ENCODE measurements at places on chromosomes 2 and 18.

GRCh38 chr2:213757525-213757924 lies 473.3 kb downstream of the SPAG16 start:
- DNase-seq, result no peak

- peak; percentile 22 for DNase-seq
Measured at GRCh38 chr2:39779341-39779851, 338 bp upstream of the THUMPD2 start.

- no peak for DNase-seq
Measured at GRCh38 chr2:40147360-40147759, 304.5 kb downstream of the SLC8A1 start.

- no peak for DNase-seq
Measured at GRCh38 chr2:172889768-172890430, 154.3 kb downstream of the RAPGEF4 start.

DNA sequence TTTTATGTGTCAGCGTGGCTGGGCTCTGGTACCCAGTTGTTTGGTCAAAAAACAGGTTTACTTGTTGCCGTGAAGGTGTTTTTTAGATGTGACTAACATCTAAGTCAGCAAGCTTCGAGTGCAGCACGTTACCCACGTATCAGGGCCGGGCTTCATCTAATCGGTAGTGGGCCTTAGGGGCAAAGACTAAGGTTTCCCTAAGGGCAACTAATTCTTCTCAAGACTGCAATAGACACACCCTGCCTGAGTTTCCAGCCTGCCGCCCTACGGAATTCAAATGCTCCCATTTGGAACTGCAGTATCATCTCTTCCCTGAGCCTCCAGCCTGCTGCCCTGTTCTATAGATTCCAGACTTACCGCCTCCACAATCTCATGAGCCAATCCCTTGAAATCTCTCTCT lies 27.7 kb downstream of the FHL2 start:
- no peak for DNase-seq

DNA sequence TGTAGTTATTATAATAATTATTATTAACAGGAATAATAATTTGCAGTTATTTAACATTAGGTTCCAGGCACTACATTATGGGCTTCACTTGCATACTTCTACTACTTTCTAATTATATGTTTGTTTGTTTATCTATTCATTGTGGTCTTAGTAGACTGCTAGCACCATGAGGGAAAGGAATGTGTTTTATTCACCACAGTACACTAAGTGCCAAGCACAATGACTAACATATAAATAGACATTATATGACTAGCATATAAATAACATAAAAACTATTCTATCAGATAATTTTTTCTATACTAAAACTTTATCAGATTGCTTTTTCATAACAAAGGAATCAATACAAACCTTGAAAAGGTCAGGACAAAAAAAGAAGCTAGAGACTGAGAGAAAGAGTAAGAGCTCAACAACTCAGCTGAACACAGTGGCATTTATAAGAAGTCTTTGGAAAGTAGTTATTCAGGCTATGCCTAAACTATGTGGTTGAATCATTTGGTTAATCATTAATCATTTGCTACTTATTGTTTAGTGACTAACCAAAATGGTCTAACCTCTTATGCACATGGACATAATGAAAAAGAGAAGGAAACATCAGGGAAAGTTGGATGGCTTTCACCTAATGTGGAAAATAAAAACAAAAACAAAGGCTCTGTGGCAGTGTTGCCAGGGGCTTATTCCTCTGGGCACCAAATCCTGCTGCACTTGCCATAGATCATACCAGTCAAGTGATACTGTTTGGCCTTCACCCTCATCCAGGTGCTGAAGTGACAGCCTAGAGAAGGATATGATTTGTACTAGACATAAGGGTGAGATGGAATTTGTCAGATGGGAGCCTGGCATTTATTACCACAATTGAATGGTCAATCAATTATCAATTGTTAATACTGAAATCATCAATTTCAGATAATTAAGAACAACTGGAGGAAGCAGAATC lies 174.9 kb downstream of the ETAA1 start:
- no peak for DNase-seq

- DNase-seq, result peak; percentile 21
Measured at GRCh38 chr2:158131919-158132566, 30.4 kb downstream of the UPP2 start.

GRCh38 chr2:100938031-100939026 lies 63.8 kb upstream of the RPL31 start:
- no peak for DNase-seq

DNA sequence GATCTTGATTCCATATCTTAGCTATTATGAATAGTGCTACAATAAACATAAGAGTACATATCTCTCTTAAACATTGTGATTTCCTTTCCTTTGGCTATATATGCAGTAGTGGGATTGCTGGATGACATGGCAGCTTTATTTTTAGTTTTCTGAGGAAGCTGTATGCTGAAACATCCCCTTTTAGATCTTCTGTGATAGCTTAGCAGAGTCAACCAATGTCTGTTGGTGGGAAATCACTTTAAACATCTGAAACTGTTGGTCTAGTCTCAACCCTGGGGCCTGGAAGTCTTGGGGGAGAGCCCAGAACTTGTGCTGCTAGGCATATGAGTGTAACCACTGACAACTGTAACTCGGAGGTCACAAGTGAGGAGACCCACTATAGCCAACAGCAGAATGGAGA lies 378.6 kb upstream of the SLC14A2 start:
- DNase-seq, result no peak

DNA sequence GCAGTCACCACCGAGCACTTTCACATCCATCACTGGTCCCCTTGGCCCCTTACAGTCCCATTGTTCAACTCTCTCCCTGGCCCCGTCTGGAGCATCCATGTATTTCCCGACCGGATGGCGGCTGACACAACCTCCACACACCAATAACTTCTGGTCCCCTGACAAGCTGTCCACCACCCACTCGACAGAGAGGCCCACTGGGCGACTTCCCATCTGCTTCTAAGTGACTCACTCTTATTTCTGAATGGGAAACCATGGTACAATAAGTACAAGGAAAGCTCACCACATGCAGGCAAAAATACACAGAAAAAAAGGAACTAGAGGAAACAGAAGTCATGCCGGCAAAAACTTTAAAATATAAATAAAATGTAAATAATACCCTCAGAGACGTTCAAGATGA lies 82.9 kb upstream of the RAB12 start:
- DNase-seq, result no peak

All from thyroid gland (tissue), 4 donors.